ENCODE measurements at places on chromosomes 7 and 10. TPM values are rescaled to one million over a fixed set of nuclear protein-coding genes. Genes with fewer than 3 reads are reported as not detected.

The OR6V1 gene
- total RNA-seq, result not detected

The GPR22 gene
- not detected for total RNA-seq

The CNPY1 gene
- total RNA-seq, result not detected

The NPC1L1 gene
- total RNA-seq, result 0.07 TPM

The RTKN2 gene
- total RNA-seq, result 8.4 TPM

The GSDME gene
- total RNA-seq, result 25.0 TPM

The CYP26A1 gene
- total RNA-seq, result 0.53 TPM

The LRIT1 gene
- total RNA-seq, result not detected
